GM12892 (cell line): ENCODE measurements at places on chromosomes 4 and X.

- no peak for DNase-seq
These were observed 168.7 kb downstream of the PRDM5 start for GRCh38 chr4:120753854-120754253.

GRCh38 chr4:160831165-160831922 is 1332.5 kb downstream of the FSTL5 start:
- no peak for DNase-seq

GRCh38 chrX:148284056-148284455 is 216.4 kb upstream of the AFF2 start:
- DNase-seq = no peak

- no peak for DNase-seq
These were observed 126.9 kb upstream of the GPRIN3 start for GRCh38 chr4:89434364-89434988.

GRCh38 chr4:95379633-95380032 is 169.1 kb downstream of the UNC5C start:
- DNase-seq = no peak

- DNase-seq = no peak
These were observed 42.9 kb upstream of the TMPRSS11B start for GRCh38 chr4:68288393-68288740.

DNA sequence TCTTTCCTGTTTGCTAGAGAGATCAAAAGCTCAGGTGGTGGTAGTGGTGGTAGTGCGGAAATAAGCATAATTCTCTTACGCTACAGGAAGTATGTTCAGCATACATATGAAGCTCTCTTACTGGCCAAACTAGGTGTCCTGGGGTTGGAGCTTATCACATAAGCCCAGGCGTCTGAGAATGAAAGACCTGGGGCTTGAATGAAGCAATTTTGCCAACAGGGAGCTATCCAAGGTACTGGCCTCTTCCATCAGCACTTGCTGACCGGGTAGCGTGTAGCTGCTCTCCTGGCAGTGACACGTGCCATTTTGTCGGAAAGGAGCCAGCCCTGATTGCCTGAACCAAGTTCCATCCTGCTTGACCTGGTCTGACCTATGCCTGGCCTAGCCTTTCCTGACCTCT is 65.9 kb upstream of the HPF1 start:
- no peak for DNase-seq

GRCh38 chr4:41977709-41978108 is 3.8 kb upstream of the DCAF4L1 start:
- DNase-seq = no peak

DNA sequence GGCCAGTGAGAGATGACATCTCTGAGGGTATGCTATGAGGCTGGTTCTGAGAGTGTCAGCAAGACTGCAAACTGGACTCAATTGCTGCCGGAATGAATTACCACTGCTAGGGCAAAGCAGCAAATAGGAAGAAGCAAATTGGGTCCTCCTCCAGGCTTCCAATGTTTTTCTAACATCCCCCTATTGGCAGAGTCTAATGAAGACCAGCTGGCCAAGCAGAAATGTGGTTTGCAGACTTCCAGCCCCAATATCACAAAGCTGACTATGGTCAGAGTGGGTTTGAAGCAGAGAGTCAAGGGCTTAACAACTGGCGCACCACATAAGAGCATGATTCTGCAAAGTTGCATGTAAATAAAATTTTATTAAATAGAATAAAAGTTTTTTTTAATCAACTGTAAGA is 225.4 kb upstream of the GLRA2 start:
- DNase-seq = no peak

- no peak for DNase-seq
These were observed 196.8 kb downstream of the IL15 start for GRCh38 chr4:141833209-141833608.

- no peak for DNase-seq
These were observed 83.6 kb downstream of the GAB1 start for GRCh38 chr4:143420227-143420626.

DNA sequence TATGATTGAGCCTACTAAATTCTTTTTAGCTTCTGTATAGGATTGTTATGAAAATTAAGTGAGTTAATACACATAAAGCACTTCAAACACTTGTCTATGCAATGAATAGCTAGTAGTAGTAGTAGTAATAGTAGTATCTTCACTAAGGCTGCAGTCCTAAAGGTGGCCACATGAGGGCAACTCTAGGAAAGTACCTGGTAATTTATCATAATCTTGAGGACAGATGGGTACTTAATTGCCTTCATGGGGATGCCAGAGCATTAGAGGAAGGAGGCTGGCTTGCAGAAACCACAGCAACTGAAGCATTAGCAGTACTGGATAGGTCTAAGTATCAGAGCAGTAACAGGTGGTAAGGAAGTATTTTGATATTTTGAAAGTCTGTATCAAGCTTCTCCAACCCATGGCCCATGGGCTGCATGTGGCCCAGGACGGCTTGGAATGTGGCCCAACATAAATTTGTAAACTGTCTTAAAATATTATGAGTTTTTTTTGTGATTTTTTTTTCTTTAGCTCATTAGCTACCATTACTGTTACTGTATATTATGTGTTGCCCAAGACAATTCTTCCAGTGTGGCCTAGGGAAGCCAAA is 17.3 kb downstream of the NIPAL1 start:
- no peak for DNase-seq

- no peak for DNase-seq
These were observed 40.2 kb upstream of the HGFAC start for GRCh38 chr4:3401436-3402171.

DNA sequence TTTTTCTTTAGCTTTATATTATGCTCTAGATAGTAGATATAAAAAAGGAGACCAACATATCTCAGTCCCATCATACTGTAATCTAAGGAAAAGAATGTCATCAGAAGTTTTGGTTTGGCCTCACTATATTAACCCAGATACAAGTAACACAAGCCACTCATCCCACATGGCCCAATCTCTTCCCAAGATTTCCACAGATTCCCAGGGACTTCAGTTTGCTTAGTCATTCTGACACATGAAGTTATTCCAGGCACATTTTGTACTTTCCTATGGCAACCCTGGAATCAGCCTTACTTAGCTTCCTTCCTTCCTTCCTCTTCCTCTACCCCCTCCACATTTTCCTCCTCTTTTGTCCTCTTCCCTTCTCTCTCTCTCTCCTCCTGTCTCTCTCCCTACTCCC is 21.7 kb upstream of the DCLK2 start:
- DNase-seq = no peak

GRCh38 chr4:23654791-23655190 is 235.1 kb downstream of the PPARGC1A start:
- DNase-seq = no peak

- peak; percentile 46 for DNase-seq
These were observed 66.0 kb downstream of the TBL1X start for GRCh38 chrX:9530848-9531274.

DNA sequence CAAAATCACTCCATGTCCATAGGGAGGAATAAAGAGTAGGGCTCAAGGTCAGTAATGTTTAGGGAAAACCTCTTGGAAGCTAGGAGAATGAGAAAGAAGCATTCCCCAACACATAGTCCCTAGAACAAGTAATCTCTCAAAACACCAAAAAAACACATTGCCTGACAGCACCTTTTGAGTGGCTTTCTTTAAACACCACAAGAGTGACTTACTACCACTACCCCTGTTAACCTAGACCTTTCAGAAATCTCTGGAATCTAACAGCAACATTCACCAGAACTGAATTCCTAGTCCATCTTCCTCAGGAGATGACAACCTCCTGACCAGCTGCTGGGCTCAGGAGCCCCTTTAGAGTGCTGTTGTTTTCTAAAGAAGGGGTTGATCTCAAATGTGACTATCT is 142.2 kb downstream of the SOWAHB start:
- no peak for DNase-seq

DNA sequence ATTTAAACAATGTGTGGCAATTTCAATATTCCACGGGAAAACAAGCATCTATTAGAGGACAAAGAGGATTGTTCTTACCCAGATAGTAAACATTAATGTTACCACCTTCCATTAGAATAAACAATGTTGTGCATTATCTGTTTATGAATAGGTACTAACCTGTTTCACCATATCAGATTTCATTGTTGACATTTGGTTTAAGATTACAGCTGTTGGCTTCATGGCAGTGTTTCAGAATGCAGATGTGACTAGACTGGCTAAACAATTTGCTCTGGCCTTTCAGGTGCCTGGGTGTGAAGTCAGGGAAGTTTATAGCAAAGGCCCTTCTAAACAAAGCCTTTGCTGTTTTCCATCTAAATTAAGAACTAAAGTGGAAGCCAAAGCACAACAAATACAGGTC is 464.7 kb upstream of the FAM47C start:
- no peak for DNase-seq

DNA sequence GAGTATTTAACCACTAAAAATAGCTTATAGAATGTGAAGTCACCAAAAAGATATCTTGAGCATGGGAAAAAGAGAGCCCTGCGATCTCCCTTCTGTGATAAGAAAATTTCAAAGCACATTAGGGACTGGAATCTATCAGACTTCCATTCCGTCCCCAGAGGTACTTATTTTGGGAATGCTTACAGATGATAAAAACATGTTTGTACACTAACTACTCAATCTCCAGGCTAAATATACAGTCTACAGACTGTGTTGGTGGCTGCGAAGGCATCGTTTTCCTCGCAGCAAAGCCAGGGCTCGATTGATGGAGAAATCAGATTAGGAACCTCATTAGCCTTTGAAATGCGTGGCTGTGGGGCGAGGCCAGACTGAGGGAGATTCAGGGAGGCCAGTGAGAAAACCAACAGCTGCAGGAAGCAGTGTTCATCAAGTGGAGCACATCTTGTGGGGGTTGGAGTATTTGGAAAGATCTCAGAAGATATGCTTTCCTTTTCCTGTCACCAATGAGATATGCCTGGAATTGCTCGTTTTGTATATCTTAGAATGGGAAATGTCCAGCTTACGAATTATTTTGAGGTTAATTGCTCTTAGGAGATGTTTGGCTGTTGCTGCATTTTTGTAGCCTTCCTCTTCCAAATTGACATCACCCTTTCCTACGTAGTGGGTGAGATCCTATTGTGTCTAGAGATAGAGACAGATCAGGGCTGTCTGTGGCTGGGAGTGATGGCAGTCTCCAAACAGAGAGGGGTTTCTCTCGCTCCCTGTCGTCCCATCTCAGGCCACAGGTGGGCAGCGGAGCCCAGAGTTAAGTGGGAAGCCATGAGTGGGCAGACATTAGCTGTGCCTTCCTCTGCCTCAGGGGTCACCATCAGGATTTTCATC is 224.9 kb upstream of the FAT1 start:
- DNase-seq = no peak

DNA sequence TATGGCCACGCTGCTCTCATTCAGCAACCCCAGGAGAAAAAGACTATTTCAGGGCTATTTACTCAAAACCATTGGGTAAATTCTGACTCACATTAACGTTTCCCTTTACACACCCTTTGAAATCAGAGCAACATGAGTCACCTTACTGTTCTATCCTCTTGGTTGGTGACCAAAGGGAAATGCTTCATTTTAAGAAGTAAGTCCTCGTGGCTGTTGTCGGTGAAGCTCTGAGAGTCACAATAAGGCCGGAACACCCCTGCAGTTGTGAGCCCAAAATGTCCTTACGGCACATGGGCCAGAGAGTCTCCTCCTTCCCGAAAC is 56.3 kb upstream of the SPRY1 start:
- no peak for DNase-seq

- no peak for DNase-seq
These were observed 98.7 kb downstream of the SORBS2 start for GRCh38 chr4:185713272-185713671.

GRCh38 chr4:7960790-7961655 is 21.4 kb upstream of the AFAP1 start:
- no peak for DNase-seq

DNA sequence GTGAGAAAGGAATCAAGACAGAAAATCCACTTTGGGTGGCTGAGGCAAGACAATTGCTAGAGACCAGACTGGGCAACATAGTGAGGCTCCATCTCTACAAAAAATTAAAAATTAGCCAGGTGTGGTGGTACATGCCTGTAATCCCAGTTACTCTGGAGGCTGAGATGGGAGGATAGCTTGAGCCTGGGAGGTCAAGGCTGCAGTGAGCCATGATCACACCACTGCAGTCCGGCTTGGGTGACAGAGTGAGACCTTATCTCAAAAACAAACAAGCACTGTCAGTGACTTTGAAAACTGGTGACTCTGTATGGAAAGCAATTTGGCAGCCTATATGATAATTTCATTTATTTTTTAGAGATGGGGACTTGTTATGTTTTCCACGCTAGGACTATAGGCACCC is 2.3 kb upstream of the ELOVL6 start:
- DNase-seq = no peak

GRCh38 chr4:60989141-60989540 is 211.0 kb upstream of the ADGRL3 start:
- no peak for DNase-seq

GRCh38 chr4:112423591-112423990 is 92.4 kb downstream of the NEUROG2 start:
- no peak for DNase-seq

DNA sequence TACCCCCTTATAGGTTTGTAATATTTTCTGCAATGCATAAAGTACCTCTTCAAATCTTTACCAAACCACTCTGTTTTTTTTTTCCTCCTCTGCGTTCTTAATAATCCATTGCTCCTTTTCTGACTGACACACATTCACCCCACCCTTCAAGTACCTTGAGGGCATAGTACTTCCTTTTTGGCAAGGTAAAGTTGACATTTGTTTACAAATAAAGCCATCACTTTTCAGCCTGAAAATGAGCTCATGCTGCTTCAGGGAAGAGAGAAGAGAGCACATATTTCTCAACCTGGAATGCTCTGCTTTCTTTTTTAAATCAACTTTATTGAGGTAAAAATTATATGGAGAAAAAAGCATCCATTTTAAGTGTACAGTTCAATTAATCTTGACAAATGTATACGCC is 113.9 kb downstream of the AGTR2 start:
- DNase-seq = no peak

DNA sequence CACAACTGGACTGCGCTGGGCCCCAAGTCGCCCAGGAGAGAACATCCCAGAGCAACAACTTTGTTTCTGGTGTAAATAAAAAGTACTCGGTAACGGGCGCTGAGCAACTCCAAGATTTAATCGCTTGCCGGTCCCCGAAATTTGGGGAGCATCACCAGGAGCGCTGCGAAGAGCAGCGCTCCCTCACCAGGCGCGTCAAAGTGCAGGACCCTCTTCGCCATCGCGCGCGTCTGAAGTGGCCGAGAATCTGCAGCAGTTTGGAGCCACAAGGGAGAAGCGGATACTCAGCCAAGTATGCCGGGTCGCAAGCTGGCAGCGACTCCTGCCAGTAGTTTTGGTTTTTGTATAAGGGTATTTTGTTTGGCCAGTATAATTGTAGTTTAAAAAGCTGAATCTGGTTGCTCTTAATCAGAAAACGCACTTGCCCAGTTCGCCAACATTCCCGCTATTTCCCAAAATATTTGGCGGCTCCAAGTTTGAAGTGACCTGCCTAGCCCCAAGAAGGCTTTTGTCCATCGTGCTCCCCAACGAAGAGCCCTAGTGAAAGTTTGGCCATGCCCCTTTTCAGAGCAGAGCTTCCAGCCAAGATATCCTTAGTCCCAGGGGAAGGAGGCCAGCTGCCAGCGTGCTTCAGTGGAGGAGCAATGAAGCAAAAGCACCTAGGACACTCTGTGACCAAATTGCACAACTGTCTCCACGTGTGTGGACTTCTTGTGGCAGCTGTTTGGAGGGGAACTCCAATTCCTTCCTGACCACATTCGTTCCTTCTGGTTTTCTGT is 557 bp upstream of the KDR start:
- DNase-seq = no peak
